ENCODE measurements at places on chromosomes 1 and 21. TPM values are rescaled to one million over a fixed set of nuclear protein-coding genes. Genes with fewer than 3 reads are reported as not detected.

Gene SYT6
- total RNA-seq = not detected

Gene ASCL5
- 2.4 TPM for total RNA-seq

Gene TTLL7
- 6.8 TPM for total RNA-seq

Gene SERPINC1
- total RNA-seq = not detected

Gene FAM72D
- 10.7 TPM for total RNA-seq

Gene BMP8A
- total RNA-seq = 0.11 TPM

Gene IFT25
- 49.7 TPM for total RNA-seq
